ENCODE measurements at places on chromosomes 3 and 15. TPM values are rescaled to one million over a fixed set of nuclear protein-coding genes. Genes with fewer than 3 reads are reported as not detected.

MESP2 gene
- total RNA-seq: not detected

- H3K36me3 ChIP-seq: no peaks in the 10 kb centered on the region
- H3K4me3 ChIP-seq: no peak overlapping the region
- H3K4me1 ChIP-seq: no peaks in the 10 kb centered on the region
- no peaks in the 10 kb centered on the region for H3K27me3 ChIP-seq
- no peak overlapping the region for H3K27ac ChIP-seq
- no peak for DNase-seq
Observed at GRCh38 chr3:134300520-134300919, 49.9 kb upstream of the RYK start.

LOXL1 gene
- total RNA-seq: 8.3 TPM

GUCA1C gene
- total RNA-seq: not detected

SAXO2 gene
- total RNA-seq: 4.0 TPM

GRCh38 chr15:52734329-52734728 is 55.1 kb upstream of the ATOSA start:
- H3K27me3 ChIP-seq: no peaks in the 10 kb centered on the region
- H3K27ac ChIP-seq: no peak overlapping the region
- DNase-seq: no peak
- H3K36me3 ChIP-seq: no peaks in the 10 kb centered on the region

FEZF2 gene
- total RNA-seq: not detected
